Pancreas (tissue), 10 donors: ENCODE measurements at places on chromosomes 3 and 15. TPM values are rescaled to one million over a fixed set of nuclear protein-coding genes. Genes with fewer than 3 reads are reported as not detected.

Gene LRRC3B
- polyA plus RNA-seq, result not detected

DNA sequence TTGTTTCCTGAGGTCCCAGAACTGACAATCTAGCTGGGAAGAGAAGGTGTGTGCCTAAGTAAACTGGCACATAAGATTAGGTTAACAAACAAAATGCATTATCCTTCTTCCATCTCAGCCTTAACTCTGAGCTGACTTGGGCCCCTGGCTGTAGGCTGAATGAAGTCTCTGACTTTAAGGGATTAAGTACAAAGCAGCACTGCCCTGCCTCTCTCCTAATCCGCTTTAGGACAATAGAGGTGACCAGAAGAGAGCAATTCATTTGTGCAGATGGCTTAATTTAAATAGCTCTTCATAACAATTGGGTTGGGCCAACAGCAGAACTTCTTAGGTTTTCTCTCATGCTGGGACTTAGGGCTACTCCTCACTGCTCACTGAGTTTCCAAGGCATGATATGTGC lies 181.6 kb upstream of the SOX14 start:
- no peaks in the 10 kb centered on the region for H3K27me3 ChIP-seq
- H3K27ac ChIP-seq, result no peak overlapping the region
- H3K4me1 ChIP-seq, result no peaks in the 10 kb centered on the region

Gene LAMB2
- polyA plus RNA-seq, result 483 TPM

DNA sequence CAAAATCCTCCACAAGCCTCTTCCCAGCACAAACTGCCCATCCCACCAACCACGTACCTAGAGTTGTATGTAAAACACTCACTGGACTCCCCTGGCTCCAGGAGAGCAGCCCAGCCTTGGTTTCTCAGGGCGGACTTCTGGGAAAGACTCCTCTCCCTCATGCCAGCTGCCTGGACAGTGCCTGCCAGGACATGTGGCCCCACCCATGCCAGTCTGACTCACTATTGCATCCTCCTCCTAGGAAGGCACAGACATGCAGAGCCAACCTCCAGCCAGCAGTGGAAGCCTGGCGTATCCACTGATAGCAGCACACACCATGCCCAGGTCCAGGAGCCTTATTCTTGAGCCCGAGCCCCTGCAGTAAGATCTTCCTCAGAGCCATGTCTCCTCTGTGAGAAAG lies 8.6 kb downstream of the PKM start:
- DNase-seq, result no peak
- H3K27me3 ChIP-seq, result no peaks in the 10 kb centered on the region

Gene COMMD2
- 8.4 TPM for polyA plus RNA-seq

DNA sequence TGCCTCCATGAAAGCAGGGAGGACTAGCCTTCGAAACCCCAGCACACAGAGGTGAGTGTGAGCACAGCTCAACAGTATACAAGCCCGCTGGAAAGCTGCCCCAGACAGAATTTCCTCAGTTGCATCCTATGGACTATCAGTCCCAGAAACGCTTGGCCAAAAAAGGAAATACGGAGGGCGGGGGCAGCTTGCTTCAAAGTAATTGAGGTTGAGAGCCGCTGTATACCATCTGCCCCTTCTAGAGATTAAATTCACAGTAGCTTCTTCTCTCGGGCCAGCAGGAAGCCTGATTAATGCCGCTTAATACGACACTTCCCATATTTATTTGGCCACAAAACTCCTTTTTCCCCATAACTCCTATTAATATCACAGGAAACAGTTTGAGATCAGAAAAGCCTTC lies 88.7 kb downstream of the LIPC start:
- H3K4me1 ChIP-seq, result peaks cover 6% of the 10 kb centered on the region
- no peaks in the 10 kb centered on the region for H3K27me3 ChIP-seq
- no peak overlapping the region for H3K4me3 ChIP-seq
- no peak overlapping the region for H3K27ac ChIP-seq

GRCh38 chr3:178492491-178492890 lies 43.7 kb upstream of the KCNMB2 start:
- H3K27me3 ChIP-seq, result no peaks in the 10 kb centered on the region
- H3K27ac ChIP-seq, result no peak overlapping the region
- H3K4me1 ChIP-seq, result no peaks in the 10 kb centered on the region
- DNase-seq, result no peak

- no peak for DNase-seq
- H3K4me1 ChIP-seq, result no peaks in the 10 kb centered on the region
- no peaks in the 10 kb centered on the region for H3K27me3 ChIP-seq
- no peak overlapping the region for H3K27ac ChIP-seq
- H3K36me3 ChIP-seq, result no peaks in the 10 kb centered on the region
- no peak overlapping the region for H3K4me3 ChIP-seq
These were observed 347.7 kb upstream of the ATP11B start for GRCh38 chr3:182445576-182445975.

Gene LRRC31
- polyA plus RNA-seq, result not detected
